ENCODE measurements at places on chromosomes 11 and 22.
A peak's percentile ranks its signal among the peaks of the same experiment; 100 is the strongest.

GRCh38 chr22:50581031-50581949 lies 1.4 kb downstream of the CHKB start:
- no peak for DNase-seq

DNA sequence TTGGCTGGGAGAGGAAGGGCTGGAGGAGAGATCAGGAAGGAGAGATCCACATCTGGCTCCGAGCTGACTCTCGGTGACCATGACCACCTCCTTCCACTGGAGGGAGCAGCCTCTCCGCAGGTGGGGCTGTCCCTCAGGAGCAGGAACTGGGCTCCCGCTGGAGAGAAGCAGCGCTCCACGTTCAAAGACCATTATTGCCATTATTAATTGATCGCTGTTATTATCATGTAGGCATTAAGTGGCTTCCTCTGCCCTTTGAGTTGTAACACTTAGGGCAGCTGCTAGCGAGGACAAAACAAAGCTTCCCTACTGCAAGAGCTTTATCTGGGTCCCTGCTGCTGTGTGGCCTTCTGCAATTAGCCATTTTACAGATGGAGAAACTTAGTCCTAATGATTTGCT lies 251.9 kb downstream of the ST3GAL4 start:
- DNase-seq: peak; percentile 45

GRCh38 chr11:82815406-82815805 lies 81.7 kb upstream of the FAM181B start:
- DNase-seq: no peak

DNA sequence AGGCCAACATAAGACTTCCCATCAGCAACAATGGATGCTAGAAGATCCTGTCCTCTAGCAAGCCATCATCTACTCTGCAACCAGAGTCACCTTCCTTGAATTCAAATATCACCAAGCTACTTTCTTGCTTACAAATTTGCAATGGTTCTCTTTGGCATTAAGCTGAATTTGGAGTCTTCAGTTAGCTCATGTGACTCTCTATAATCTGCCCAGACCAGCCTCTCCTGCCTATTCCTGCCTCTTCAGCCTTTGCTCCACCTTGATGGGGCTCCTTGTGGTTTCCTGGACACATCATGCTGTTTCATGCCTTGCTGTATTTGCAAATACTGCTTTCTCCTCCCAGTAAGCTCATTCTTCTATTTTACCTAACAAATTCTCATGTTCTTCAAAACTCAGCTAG lies 82.3 kb downstream of the RASSF10 start:
- DNase-seq: no peak

DNA sequence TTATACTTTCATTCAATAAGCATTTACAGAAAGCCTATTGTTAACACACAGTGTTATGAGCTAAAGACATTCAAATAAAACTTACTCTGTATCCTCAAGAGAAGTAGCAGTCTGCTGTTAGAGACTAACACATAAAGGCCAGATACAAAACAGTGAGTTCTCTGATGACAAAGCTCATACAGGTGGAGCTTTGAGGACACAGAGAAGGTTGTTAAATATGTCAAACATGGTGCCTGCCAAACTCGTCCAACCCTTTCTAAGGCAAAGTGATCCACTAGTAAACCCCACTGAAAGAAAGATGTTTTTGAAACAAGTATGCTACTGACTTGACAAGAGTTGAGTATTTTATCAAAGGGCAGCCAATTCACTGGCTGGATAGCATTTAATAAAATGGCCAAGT lies 70.1 kb downstream of the C2CD3 start:
- no peak for DNase-seq

DNA sequence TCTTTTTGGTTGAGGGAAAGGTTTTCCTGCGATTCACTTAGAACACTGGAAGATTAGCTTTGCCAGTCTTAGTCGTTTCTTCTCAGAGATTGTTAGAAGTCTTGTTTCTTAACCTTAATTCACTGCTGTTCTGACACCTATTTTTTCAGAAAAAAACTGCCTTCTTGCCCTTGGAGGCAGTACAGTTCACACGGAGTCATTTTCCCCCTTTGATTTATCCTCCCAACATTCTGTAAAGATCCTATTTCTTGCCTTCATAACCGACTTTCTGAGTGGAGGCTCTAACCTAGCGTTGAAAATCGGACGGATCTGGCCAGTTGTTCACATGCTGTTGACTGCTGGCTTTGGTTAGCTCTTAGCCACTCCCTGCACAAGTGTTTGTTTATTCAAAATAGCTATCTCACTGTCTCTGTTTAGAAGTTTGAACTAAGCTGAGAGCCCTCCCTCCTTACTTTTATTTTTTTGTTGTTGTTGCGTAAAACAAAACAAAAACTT lies 737 bp downstream of the BCL2L13 start:
- DNase-seq: peak; percentile 73

DNA sequence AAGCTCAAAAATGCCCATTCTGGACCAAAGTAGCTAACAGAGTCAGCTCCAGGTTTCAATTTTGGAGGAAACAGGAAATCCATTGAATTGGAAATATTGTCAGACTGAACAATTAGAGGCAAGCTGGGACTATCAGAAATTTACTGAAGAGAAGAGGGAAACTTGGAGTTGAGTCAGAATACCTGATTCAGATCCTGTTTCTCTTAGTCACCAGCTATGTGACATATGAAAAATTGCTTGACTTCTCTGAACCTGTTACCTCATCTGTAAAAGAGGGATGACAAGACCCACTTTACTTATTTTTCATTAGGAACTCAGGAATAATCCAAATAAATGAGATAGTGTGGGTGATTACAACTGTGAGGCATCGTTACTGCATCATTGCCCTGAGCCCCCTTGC lies 148.9 kb upstream of the CADM1 start:
- DNase-seq: no peak

DNA sequence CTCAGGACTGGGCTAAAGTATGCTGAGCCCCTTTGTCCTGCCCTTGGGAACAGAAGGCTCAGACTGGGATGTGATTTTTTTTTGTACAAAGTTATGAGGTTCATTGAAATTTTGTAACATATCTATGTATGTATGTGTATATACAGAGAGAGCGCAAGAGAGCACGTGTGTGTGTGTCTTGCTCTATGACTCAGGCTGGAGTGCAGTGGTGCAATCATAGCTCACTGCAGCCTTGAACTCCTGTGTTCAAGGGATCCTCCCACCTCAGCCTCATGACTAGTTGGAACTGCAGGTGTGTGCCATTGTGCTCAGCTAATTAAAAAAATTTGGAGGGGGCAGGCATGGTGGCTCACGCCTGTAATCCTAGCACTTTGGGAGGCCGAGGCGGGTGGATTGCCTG lies 5.7 kb downstream of the TMEM25 start:
- DNase-seq: no peak

DNA sequence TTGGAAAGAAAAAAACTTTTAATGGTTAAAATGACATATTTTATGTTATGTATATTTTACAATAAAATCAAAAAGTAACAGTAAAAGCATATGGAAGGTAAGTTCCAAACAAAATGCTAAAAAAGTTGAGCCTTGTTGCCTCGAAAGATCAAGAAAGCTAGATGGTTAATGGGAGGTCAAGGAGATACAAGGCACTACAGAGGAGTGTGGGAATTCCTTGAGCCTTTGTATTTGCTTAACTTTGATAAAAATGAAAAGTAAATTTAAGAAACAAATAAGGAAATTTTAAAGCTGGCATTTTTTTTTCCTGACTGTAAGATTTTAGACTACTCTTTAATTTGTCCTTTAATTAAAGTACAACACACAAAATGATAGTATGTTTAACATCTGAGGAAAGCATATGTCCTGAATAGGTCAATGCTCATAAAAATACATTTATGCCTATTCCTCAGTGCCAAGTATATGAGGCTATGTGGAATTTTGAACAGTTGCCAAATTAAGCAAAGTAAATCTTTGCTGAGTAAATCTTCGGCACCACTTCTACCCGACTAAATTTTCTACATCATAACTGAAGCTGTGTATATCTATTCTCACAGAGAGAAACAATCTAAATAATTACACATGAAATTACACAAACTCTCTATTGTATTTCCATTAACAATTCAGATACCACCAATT lies 108.8 kb downstream of the TTC28 start:
- DNase-seq: no peak

DNA sequence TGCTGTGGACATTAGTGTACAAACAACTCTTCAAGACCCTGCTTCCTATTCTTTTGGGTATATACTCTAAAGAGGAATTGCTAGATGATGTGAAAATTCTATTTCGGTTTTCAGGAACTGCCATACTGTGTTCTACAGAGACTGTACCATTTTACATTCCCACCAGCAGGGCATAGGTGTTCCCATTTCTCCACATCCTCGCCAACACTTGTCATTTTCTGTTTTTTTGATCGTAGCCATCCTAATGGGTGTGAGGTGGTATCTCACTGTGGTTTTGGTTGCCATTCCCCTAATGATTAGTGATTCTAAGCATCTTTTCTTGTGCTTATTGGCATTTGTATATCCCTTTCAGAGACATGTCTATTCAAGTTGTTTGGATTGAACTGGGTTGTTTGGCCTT lies 29.8 kb upstream of the GRK3 start:
- no peak for DNase-seq

- DNase-seq: no peak
These were observed 67.2 kb downstream of the EXT2 start for GRCh38 chr11:44162662-44163061.

DNA sequence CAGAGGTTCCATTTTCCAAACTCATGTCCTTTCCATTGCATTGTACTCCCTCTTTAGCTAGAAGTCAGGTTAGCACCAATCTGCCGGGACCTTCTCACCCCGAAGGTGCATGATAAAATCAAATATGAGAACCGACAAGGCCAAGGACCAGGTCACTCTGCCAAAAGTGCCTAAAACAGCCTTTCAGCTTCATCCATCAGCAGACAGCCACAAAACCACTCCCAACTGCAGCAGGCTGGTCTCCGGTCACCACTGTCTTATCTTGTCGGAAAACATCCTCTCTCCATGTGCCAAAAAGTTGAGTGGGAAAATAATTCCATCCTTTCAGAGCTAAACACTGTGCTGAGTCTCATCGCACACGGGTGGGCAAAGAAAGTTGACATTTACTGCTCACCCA lies 1.4 kb downstream of the PI4KA start:
- no peak for DNase-seq

DNA sequence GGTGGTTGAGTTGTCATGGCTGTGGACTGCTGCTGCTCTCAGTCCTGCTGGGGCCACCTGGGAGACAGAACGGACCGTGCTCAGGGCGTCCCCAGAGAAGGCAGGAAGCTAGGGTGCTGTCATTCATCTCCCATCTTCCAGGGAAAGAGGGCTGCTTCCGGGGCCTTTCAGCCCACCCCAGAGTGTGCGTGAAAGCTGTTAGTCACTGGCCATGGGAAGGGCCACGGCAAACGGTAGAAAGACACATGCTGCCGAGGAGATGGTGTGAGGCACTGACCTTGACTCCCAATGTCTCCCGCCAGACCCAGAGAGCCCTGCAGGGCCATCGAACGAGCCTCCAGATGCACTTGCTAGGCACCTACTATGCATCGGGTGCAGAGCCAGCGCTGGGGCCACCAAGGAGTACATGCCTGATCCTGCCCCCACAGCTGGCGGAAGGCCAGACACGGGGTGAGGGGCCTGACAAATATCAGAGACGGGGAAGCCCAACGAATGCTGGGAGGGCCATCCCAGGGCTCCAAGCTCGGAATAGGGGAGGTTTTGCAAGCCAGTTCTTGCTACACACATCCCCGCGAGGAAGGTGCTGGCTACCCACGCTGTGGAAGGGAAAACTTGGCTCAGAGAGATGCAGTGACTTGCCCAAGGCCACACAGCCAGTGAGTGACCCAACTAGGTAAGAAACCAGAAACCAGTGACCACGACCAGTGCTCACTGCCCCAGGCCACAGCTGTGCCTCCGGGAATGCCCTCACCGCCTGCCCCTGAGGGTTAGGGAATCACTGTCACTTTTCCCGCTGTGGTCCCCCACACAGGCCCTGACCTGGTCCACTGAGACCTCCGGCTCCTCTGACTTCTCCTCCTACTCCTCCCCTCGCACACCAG lies 10.1 kb downstream of the RAC2 start:
- DNase-seq: no peak

- DNase-seq: no peak
These were observed 8.2 kb downstream of the ALX4 start for GRCh38 chr11:44301564-44302271.

GRCh38 chr11:116838321-116839084 lies 1.1 kb upstream of the APOA1 start:
- no peak for DNase-seq

DNA sequence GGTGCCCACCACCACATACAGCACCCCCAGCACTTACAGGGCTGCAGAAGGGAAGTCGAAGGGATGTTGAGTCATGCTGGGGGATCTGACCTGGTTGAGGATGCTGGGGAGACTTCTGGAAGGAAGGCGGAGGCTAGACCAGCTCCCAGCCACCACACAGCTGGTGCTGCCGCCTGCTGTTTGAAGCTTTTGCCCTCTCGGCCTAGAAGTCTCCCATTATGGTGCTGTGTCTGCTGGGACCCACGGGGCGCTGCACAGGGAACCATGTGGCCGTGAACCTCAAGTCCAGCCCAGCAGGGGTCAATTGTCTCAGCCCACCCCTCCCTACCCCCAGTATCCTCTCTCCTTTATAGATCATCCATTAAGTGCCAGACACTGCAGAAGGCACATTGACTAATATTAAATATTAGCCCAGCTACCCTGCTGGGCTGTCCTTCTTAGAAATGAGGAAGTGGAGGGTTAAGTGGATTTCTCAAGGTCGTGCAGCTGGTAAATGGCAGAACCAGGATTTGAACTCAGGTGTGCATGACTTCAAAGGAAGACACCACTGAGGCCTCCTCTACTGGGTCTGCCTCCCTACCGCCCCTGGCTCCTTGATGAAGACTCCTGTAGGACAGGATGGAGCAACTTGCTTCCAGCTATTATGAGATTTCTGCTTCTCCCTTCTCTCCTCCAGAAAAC lies 49.7 kb downstream of the CYTH4 start:
- no peak for DNase-seq

DNA sequence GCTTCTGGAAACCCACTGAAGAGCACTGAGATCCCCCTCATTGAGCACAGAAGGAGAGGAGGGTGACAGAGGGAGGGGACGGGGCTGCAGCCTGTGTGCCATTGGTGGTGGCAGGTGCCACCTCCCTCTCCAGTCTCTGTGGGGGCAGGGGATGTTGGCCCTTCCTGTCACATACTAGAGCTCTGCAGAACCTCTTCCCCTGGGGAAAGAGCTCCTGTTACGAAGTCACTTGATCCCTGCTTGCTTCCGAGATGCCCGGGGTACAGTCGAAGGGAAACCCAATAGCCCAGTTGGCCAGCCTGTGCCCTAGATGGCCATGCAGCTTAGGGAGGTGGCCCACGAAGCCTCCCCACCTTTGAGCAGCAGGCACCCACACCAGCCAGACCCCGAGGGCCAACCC lies 29.4 kb downstream of the DAGLA start:
- DNase-seq: no peak

DNA sequence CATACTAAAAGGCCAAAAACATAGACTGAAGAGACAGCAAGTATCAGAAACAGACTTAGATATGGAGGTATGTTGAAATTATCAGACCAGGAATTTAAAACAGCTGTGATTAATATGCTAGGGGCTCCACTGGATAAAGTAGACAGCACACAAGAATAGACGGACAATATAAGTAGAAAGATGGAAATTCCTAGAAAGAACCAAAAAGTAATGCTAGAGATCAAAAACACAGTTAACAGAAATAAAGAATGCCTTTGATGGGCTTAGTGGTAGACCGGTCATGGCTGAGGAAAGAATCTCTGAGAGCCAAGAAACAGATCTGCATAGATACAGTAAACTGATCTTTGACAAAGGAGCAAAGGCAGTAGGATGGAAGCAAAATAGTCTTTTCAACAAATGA lies 250.2 kb downstream of the SWAP70 start:
- DNase-seq: no peak

Measured in HuH-7.5 (cell line).